ENCODE measurements at places on chromosomes 1 and 21.

GRCh38 chr1:195472291-195472690 is 1135.9 kb downstream of the KCNT2 start:
- no peak for DNase-seq

GRCh38 chr1:78834201-78834741 is 172.3 kb downstream of the ADGRL4 start:
- DNase-seq = no peak

GRCh38 chr1:94947437-94947836 is 20.5 kb upstream of the CNN3 start:
- no peak for DNase-seq

DNA sequence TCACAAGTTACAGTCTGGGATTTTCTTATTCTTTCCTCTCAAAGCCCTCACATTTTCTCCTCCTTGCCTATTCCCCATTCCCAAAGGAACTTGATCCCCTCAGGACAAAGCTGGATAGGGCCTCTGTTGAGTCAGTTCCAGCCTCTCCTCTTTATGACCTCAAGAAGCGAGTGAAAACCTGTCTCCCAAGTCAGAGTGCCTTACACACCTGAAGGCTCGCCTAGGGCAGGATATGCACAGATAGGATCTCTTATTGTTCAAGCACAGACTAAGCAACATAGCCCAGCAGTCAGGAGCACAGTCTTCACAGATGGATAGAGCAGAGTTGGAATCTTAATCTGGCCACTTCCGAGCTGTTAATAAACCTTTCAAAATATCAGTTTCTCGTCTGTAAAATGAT is 60.8 kb upstream of the PRRC2C start:
- DNase-seq = no peak

GRCh38 chr1:197915862-197916499 is 1.2 kb upstream of the LHX9 start:
- DNase-seq = no peak

- DNase-seq = peak; percentile 76
Measured at GRCh38 chr1:27365372-27366112, 1.2 kb downstream of the MAP3K6 start.

All from activated naive CD4-positive, alpha-beta T cell treated with Interleukin-2 at 50 U/mL for 16 hours (primary cell).